ENCODE measurements at places on chromosomes 13 and 19.
A peak's percentile ranks its signal among the peaks of the same experiment; 100 is the strongest.

- no peak for DNase-seq
These were observed 38.2 kb downstream of the PTPRS start for GRCh38 chr19:5302396-5302795.

GRCh38 chr13:111900390-111901131 is 166.4 kb upstream of the SOX1 start:
- DNase-seq: no peak

DNA sequence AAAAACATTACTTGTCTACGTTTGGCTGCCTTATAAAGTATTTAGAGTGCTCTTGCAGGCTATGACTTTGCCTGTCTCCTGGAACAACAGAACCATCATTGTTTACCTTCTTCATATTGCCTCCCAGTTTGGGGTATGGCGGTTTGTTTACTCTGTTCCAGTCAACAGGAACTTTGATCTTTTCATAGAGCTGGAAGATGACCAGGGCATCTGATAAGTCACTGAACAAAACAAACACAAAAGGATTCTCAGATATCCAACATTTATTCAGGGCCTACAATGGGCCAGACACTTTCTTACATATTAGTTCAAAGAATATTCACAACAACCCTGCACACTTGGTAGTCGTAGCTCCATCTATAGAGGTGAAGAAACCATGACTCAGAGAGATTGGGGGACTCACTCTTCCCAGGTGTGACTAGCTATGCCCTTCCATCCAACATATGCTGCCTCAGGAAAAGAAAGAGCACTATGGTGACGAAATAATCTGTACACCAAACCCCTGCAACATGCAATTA is 38.4 kb upstream of the CPB2 start:
- no peak for DNase-seq

GRCh38 chr19:3842948-3843347 is 25.9 kb downstream of the ZFR2 start:
- no peak for DNase-seq

GRCh38 chr19:45160870-45161737 is at the start of gene NKPD1:
Gene NKPD1 (minus strand): TSS chr19:45160982. CDS start chr19:45160150, 832 bp downstream.
- DNase-seq: no peak

DNA sequence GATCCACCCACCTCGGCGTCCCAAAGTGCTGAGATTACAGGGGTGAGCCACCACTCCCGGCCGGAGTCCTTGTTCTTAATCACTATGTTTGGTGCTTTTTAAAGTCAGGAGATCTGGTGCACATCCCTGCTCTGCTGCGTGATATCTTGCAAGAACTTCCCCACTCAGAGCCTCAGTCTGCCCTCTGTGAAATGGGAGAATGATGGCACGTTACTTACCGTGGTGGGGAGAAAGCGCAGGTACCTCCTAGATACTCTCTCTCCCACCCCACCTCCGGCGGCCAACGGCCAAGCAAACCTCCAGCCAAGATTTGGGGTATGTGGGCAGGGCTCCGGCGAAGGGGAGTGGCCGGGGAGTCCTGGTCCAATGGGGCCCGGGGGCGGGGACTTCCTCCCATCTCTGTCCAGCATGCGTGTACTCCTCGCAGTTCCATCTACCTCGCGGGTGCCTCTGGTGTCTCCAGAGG is at the start of gene RYR1:
Gene RYR1, plus strand, starts transcription at position 424 of the 466 bp plus-strand sequence. CDS start 139 bp downstream, outside the sequence.
- no peak for DNase-seq

GRCh38 chr13:41823476-41823875 is 137.4 kb downstream of the VWA8 start:
- no peak for DNase-seq

- no peak for DNase-seq
These were observed 81.8 kb downstream of the PAN3 start for GRCh38 chr13:28220166-28220565.

GRCh38 chr19:33241530-33242101 is 16.0 kb upstream of the SLC7A10 start:
- no peak for DNase-seq

- no peak for DNase-seq
These were observed 6.5 kb upstream of the RLN3 start for GRCh38 chr19:14021474-14021873.

DNA sequence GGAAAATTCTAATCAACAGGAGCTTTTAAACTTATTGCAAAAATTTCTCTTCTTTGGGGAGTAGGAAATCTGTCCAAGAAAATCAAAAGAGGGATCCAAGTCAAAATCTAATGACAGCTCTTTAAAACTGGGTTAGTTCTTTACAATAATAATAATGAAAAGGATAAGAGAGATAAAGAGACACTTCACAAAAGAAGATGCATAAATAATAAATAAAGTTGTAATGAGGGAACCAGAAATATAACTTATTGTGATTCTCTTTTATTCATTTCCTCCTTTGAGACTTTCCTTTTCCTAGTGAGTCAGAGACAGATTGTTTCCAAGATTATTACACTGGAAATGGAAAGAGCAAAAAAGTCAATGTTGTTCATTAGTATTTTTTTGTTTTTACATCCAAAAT is 1029.3 kb downstream of the PCDH17 start:
- DNase-seq: no peak

- peak; percentile 64 for DNase-seq
These were observed 157.2 kb downstream of the TM9SF2 start for GRCh38 chr13:99658261-99658991.

- no peak for DNase-seq
These were observed 2.8 kb downstream of the DNAJC3 start for GRCh38 chr13:95679722-95680121.

GRCh38 chr19:46944918-46945628 is 74.6 kb upstream of the NPAS1 start:
- no peak for DNase-seq

DNA sequence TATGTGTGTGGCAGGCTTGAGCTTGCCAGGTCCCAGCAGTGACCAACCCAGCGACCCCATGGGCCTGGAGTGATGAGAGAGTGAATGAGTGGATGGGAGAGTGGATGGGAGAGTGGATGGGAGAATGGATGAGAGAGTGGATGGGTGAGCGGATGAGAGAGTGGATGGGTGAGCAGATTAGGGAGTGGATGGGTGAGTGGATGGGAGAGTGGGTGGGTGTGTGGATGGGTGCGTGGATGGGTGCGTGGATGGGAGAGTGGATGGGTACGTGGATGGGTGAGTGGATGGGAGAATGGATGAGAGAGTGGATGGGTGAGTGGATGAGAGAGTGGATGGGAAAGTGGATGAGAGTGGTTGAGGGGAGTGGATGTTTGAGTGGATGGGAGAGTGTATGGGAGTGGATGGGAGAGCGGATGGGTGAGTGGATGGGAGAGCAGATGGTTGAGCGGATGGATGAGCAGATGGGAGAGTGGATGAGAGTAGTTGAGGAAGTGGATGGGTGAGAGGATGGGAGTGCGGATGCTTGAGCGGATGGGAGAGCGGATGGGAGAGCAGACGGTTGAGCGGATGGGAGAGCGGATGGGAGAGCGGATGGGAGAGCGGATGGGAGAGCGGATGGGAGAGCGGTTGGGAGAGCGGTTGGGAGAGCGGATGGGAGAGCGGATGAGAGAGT is 10.3 kb upstream of the TEKTIP1 start:
- DNase-seq: no peak

DNA sequence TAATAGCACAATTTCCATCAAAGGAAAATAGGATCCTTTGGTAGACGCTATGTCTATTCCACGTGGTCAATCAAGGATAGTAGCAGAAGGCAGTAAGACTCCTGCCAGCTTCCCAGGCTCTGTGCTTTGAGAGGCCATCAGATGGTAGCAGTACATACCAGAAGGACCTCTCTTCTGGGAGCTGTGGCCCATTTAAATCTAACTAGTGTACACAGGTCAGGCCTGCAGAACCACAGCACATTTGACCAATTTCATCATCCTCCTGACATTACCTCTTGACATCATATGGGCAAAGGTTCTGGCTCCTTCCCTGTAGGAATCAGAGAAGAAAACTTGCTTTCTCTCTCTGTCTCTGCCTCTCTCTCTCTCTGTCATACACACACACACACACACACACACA is 229.6 kb upstream of the HTR2A start:
- DNase-seq: no peak

DNA sequence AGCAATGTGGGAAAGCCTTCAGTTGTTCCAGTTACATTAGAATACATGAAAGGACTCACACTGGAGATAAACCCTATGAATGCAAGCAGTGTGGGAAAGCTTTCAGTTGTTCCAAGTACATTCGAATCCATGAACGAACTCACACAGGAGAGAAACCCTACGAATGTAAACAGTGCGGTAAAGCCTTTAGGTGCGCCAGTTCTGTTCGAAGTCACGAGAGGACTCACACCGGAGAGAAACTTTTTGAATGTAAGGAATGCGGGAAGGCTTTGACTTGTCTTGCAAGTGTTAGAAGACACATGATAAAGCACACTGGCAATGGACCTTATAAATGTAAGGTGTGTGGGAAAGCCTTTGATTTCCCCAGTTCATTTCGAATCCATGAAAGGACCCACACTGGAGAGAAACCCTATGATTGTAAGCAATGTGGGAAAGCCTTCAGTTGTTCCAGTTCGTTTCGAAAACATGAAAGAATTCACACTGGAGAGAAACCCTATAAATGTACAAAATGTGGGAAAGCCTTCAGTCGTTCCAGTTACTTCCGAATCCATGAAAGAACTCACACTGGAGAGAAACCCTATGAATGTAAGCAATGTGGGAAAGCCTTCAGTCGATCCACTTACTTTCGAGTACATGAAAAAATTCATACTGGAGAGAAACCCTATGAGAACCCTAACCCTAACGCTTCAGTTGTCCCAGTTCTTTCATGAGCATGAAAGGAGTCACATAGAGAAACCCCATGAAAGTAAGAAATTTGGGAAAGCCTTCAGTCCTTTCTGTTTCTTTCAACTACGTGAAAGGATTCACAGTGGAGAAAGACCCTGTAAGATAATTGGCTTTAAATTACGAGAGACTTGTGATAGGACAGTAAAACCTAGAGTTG is 20.1 kb downstream of the ZNF627 start:
- no peak for DNase-seq

DNA sequence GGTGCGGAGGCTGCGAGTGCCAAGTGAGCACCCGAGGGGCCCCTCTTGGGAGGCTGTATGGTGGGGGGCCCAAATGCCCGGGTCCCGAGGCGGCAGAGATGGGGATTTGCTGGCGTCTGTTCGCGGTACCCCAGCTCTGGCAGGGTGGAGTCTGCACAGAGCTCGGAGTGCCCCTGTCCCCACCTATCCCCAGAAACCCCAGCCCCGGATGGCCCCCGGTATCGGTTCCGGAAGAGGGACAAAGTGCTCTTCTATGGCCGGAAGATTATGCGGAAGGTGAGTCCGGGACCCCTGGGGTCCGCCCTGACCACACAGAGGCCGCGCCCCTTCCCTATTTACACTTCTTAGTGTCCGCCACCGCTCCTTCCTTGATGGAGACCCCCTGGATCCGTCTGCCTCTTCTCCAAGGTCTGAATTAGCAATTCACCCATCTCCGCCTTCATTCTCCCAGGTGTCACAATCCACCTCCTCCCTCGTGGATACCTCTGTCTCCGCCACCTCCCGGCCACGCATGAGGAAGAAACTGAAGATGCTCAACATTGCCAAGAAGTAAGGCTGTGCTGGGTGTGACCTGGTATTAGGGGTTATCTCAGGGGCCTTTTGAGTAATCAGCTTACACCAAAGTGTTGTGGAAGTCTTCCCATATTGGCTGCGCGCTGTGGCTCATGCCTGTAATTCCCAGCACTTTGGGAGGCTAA is 630 bp downstream of the PNPLA6 start:
- no peak for DNase-seq

- DNase-seq: no peak
These were observed 60.2 kb downstream of the GSX1 start for GRCh38 chr13:27852491-27852890.

GRCh38 chr19:13099073-13099999 is 3.3 kb downstream of the LYL1 start:
- DNase-seq: peak; percentile 82

DNA sequence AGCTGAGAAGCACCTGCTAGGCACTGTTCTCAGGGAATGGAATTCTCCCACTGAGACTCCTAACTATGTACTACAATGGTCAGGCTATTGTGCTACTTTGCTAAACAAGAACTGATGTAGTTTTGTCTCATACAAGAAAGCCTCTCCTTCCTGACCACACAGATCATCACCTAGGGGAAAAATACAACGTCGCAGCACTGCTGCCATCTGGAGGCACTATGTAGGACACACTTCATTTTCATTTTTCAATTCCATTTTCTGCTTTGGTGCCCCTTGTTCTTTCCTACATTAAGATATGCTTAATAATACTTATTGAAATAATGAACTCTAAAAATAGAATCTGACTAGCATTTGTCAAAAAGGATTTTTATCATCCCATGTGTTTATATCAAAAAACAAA is 21.1 kb downstream of the PROSER1 start:
- DNase-seq: no peak

GRCh38 chr19:58394821-58395219 is 636 bp upstream of the RNF225 start:
- no peak for DNase-seq

GRCh38 chr19:10805065-10805757 is 30.8 kb downstream of the TMED1 start:
- DNase-seq: no peak

GRCh38 chr19:33465371-33465770 is 56.2 kb downstream of the PEPD start:
- DNase-seq: no peak

GRCh38 chr19:17775991-17776803 is 18.7 kb upstream of the B3GNT3 start:
- no peak for DNase-seq

GRCh38 chr13:51036418-51036817 is 74.7 kb downstream of the C13orf42 start:
- DNase-seq: no peak

- no peak for DNase-seq
These were observed 13.5 kb downstream of the BRSK1 start for GRCh38 chr19:55297267-55297666.

DNA sequence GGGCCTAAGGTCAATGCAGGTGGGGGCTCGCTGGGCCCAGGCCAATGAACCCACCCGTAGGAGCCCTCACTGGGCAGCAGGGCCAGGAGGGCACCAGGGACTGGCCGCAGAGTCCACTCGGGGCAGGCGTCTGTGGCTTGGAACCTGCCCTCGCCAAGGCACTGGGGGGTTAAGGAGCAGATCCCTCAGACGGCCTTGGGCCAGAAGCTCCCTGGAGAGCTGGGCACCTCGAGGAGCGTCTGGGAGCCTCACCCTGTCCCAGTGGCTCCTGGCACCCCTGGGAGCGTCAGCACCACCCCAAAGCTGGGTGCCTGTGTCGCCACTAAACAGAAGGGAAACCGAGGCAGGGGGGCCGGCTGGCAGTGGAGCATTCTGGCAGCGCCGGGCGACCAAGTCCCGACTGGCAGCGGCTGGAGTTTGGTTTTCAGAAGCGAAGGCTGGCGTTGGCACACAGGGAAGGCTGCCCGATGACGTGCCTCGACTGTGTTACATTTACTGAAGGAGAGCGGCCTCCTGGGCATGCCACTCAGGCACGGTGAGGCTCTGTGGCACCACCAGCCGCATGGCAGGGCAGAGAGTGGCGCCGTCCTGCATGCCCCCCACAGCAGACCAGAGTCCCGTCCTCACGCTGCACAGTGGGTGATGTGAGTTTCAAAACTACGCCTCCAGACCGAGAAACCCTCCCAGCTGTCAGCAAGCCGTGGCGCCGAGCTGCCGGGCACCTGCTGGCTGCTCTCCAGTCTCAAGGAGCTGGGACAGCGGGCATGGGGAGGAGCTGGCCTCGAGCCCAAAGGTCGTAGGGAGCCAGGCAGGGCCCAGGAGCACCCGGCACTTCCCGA is 9.2 kb upstream of the MEX3D start:
- DNase-seq: no peak
